ENCODE measurements at places on chromosomes 7 and 10.
A peak's percentile ranks its signal among the peaks of the same experiment; 100 is the strongest.

DNA sequence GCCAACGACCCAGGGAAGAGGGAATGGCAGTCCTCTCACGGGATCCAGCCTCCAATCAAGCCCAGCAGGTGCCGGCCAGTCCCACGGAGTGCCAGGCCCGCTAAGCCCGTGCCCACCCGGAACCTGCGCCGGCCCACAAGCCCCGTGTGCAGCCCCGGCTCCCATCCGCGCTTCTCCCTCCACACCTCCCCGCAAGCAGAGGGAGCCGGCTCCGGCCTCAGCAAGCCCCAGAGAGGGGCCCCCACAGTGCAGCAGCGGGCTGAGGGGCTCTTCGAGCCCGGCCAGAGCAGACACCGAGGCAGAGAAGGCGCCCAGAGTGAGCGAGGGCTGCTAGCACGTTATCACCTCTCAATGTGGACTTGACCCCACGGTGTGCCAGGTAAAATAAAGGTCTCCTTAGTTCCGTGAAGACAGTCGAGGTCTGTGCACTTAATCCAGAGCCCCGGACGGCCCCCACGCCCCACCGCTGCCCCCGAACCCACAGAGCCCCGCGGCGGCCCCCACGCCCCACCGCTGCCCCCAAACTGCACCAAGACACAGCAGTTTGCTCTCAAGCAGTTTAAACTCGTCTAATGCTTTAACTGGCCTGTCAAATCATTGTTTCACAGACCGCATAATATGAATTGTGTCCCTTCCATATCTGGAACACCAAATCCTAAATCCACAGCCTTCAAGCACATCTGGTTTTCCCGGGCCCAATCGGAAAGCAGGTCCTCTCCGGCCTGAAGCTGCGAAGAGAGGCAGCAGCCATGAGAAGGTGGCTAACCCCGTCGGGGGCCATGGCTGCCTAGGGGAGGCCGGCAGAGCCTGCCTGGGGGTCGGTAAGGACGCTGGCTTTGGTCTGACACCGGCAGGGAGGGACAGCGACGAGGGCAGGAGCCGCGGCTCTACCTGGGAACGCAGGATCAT lies 307.8 kb downstream of the PTPRN2 start:
- DNase-seq, result no peak

GRCh38 chr7:101936611-101937231 lies 119.3 kb downstream of the CUX1 start:
- no peak for DNase-seq

DNA sequence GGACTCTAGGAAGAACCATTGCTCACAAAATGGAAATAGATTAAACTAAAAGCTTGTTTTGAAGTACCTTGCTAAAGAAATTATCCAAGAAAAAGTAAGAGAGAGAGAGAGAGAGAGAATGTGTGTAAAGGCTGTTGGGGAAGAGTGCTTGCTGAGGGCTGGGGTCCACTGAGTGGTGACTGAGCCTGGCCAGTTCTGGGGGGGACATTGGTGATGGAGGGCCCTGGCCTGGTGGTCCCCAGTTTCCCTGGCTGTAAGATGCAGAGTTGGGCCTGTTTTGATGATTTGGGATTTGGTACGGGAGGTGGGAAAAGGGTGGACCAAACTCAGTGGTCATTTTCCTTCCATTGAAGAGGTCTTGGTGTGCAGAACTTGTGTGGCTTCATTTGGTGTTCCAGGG lies 880 bp downstream of the RAMP3 start:
- DNase-seq, result no peak

- peak; percentile 0 for DNase-seq
Measured at GRCh38 chr7:364536-364935, 74.6 kb downstream of the FOXL3 start.

- DNase-seq, result no peak
Measured at GRCh38 chr10:16857419-16857818, 40.2 kb upstream of the RSU1 start.

DNA sequence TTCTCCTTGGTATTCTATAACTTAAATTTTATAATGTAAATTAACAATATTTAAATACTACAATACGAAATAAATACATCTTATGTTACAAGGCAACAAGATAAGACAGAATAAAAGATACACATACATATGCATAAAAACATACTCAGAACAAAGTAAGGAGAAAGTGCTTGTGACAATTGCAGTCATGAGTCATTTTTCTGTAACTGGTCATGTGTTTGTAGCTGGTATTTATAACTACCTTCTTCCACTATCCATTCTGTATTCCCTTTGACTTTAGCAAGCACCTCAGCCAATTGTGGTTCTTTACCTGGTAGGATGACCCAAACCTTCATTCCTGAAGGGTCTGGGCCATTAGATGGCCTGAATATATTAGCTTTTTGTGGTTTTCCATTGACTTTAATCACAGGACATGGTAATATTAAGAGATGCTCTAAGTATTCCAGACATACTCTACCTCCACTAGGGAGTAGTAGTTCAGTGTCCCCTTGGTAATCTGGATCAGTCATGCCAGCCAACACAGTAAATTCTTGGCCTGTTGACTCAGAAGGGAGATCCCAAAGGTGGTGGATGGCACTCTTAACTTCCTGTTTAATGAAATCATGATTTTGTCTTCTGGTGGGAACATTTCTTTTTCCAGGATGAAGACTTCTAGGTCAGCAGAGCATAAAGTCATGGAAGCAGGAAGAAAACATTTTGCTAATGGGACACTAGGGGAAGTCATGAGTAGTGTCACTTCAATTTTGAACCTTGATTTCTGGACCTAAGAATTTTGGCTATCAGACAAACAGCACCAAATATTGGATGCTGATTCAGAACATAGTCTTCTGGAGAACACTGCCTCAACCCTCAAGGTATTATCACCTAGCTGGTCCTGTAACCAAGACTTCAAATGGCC lies 733.7 kb upstream of the IGFBP3 start:
- no peak for DNase-seq

DNA sequence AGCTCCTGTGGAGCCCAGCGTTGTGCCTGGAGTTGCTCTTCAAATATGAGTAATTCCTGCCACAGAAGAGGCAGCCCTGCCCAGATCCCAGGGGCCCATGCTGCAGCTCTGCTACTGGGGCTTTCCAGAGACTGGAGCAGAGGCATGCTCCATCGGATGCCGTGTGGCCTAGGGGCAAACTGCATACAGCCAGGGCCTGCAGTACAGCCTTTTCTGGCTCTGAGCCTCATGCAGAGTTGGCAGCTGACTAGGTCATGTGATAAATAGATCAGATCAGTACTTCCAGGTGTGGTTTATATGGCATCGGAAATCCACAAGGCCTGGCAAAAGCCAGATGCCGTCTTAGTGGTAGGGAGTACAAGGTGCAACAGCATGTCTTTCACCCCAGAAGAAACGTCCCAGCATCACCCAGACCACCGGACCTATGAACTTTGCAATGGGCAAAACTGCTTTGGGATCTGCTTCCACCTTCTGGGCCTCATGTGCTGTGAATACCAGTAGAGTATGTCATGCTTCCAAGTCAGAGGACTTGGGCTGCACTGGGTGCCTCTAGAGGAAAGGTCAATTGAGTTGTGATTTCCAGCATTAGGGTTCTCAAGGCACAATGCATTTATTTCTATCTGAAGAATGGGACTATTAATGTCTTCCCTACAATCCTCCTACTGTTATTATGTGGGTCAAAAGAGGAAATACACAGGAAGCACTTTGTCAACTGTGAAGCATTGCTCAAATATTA lies 250.7 kb upstream of the ZNF32 start:
- DNase-seq, result no peak

DNA sequence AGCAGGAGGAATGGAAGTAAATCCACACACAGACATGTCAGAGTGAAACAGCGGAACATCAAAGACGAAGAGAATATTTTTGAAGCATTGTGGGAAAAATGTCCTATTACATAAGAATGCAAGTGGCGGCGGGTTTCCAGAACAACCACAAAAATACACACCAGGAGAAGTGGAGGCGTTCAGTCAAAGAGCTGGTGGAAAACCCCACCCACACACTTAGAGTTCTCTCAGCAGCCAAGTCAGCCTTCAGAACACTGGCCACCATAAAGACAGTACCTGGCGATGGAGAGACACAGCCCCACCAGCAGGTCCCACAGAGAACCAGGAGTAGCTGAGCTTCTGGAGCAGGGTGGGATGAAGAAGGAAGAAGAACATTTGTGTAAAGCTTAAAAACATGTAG lies 23.7 kb downstream of the NKX6-2 start:
- no peak for DNase-seq

DNA sequence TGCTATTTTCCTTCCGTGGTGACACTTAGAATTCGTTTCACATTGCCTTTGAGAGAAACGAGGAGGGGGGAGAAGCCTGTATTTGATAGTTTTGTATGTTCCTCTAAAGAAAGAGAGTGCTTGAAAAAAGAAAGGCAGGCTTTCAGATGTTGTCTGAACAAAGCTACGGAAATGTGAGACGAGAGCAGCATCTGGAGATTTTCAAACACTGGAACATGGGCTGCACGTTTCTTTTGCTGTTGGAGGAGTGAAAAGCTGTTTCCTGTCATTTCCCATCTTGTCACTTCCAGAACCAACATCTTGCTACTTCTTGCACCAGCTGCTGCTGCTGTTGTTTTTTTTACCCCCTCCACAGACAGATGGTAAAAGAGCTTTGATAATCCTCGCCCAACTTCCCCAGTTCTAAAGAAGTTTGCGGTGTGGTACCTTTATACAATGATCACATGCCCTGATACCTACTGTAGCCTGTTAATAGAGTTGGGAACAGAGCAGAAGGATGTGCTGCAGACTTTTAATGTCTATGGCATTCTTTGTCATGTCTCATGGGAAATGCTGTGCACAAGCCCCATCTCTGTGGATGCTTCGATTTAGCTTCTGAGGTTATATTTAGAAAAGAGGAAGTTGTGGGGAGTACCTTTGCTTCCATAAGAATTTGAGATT lies 408.1 kb downstream of the AUTS2 start:
- no peak for DNase-seq

GRCh38 chr7:44331682-44332081 lies 6.3 kb upstream of the CAMK2B start:
- DNase-seq, result no peak

DNA sequence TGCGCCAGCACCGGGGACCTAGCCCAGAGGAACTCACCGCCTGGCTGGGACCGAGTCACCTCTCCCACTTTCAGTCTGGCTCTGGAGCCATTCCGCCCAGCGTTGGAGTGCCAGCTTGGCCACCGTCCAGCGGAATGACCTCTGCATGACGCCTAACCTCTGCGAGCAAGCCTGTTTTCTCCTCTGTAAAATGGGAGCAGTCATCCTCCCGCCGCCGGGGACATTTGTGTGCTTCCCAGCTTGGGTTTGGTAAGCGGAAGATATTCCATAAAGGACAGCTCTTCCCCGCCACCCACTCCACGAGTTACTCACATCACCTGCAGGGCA lies 1.3 kb upstream of the ZCCHC24 start:
- DNase-seq, result no peak

DNA sequence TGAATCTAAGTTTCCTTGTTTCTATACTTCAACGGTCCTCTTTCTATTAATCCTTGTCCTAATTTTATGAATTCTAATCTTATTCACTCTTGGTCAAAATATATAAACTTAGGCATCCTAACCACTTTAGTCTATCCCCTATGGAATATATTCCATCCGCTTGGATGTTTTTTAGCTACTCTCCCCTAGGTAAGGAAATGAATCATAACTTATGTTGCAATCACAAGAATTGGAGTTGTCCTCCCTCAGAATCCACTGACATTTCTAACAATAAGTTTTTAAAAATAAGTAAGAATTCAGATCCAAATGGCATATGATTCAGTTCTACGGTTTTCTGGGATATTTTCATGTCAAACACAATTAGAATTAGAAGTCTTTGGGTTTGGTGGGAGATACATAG lies 1081.6 kb downstream of the SORCS1 start:
- no peak for DNase-seq

- no peak for DNase-seq
Measured at GRCh38 chr10:78579576-78579975, 489.2 kb upstream of the ZMIZ1 start.

DNA sequence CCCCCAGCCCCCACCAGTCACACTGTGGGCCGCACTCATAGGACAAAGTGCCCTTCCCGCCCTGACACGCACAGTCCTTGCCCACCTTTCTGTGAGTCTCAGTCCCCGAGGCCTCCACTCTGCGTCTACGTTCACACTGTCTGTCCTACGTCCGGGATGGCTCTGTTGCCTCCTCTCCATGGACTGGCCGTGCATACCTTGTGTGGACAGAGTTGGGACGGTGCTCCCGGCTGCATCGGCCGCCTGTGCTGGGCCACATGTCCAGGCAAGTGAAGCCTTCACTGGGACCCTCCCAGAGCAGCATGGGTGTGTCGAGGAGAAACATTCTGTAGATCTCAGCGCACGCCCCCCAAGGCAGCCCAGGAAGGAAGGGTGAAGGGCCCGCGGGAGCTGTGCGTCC lies 239.0 kb downstream of the MGMT start:
- DNase-seq, result no peak

- DNase-seq, result no peak
Measured at GRCh38 chr10:61463035-61463909, 10.1 kb upstream of the TMEM26 start.

GRCh38 chr7:51243631-51244030 lies 73.0 kb downstream of the COBL start:
- DNase-seq, result no peak

DNA sequence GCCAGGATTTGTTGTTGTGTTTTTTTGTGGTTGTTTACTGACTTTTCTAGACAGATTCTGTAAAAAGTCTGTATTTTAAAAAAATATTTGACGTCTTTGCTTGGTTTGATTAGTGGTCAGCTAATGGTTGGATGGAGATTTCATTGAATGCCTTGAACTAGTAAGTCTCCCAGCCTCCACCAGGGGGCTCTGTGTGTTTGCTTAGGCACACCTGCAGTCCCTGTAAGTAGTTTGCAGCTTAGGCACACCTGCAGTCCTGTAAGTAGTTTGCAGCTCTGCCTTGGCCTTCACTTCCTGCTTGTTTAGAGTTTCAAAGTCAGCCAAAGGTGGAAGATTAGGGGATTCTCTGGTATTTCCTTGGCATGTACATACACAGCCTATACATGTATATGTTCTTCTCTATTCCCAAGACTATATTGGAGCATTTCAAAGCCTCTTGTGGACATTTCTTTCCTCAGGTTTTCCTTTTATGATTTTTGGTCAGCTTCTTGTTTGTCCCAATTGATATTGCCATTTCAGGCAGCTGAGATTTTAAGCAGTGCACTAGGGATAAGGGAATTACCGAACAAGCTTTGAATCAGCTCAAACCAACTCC lies 101.6 kb downstream of the CCSER2 start:
- DNase-seq, result peak; percentile 69

DNA sequence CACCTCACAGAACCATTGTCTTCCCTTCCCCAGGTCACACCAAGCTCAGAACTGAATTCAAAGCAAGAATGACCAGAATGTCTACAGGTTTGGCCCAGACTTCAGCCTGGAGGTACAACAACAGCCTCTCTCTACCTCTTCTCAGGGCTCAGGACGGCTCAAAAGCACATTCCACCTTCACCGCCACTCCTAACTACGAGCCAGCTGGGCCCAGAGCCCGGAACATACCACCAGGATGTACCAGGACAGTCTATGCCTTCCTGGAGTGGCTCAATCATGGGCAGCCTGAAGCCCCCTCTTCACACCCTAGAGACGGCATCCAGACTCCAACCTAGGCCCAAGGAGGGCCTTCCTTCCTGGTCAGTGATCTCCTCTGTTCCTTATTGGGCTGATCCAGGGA lies 41.6 kb downstream of the ANXA8 start:
- no peak for DNase-seq

GRCh38 chr7:100896732-100897608 lies 1.3 kb upstream of the ACHE start:
- peak; percentile 59 for DNase-seq

GRCh38 chr10:97647556-97647955 lies 7.1 kb downstream of the PI4K2A start:
- no peak for DNase-seq

Data from naive thymus-derived CD8-positive, alpha-beta T cell (primary cell).